ENCODE measurements at places on chromosomes 4 and X. TPM values are rescaled to one million over a fixed set of nuclear protein-coding genes. Genes with fewer than 3 reads are reported as not detected.

DNA sequence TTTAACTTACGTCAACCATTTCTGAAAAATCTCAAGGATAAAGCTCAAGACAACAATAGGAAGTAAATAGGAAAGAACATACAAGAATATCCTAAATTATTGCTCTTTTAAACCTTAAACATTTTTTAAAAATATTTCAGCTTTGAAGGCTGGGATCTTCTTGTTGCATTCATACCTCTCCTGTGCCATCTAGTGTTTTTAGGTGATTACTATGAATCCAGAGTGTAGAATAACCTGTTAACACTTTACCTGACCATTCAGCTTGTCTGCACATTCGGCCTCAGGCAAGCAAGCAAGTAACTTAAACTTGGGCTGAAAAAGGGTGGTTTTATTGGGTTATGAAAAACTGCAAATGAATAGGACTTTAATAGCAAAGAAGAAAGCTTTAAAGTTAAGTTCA lies 507.8 kb upstream of the INTU start:
- H3K4me3 ChIP-seq = no peak overlapping the region
- no peaks in the 10 kb centered on the region for H3K4me1 ChIP-seq
- no peaks in the 10 kb centered on the region for H3K36me3 ChIP-seq
- no peaks in the 10 kb centered on the region for H3K27me3 ChIP-seq

DNA sequence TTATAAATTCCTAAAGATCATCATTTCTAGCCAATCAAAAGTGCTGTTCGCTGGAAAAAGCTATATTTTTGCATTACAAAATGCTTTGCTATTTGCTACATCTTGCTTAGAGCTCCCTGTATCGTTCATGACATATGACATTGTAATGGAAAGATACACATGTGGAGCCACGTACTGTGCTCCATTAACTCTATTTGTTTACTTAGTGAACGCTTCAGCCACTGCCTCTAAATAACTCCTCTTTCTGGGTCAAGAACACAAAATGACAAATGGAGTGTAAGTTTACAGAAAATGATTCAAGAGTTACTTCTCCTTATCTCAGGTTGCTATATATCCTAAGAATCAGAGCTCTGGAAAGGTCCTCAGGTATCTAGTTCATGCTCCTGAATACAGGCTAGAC lies 329.1 kb upstream of the SMIM31 start:
- H3K27me3 ChIP-seq = no peaks in the 10 kb centered on the region
- H3K27ac ChIP-seq = no peak overlapping the region
- no peaks in the 10 kb centered on the region for H3K36me3 ChIP-seq
- DNase-seq = no peak

The TRO gene
- total RNA-seq = 4.0 TPM

DNA sequence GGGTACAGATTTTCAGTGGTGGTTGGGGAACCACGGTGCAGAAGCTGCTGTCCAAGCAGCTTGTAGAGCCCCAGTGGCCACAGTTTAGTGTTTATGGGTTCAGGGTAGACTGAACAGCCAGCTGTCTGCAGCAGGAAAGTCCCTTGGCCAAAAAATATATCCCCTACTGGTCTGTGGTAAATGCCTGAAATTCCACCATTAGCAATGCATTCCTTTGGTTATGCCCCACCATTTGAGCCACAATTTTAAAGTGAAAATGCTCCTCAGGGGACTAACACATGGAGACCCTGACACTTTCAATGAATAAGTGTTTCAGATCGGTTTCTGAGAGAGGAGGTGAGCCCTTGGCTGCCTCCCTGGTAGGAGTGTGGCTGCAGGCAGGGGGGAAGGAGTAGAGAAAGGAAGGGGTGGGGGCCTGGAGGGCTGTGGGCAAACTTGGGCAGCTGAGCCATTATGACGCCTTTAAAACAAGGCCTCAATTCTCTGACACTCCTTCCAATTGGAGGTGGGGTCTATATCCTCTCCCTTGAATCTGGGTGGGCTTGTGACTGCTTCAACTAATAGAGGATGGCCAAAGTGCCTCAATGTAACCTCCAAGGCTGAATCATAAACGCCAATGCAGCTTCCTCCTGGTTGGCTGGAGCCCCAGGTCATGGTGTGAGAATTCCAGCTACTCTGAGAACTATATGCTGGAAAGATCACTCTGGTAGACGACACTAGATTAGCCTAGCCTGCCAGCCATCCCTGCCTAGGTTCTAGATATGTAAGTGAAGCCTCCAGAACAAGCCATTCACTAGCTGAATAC lies 75.8 kb upstream of the ATP6AP2 start:
- H3K27ac ChIP-seq = no peak overlapping the region
- no peaks in the 10 kb centered on the region for H3K4me1 ChIP-seq
- H3K36me3 ChIP-seq = no peaks in the 10 kb centered on the region
- no peak overlapping the region for H3K4me3 ChIP-seq

GRCh38 chrX:49054073-49054762 lies 4.6 kb upstream of the CCDC120 start:
- H3K27ac ChIP-seq = peak overlapping the region; percentile 88
- H3K4me3 ChIP-seq = peak overlapping the region; percentile 76
- H3K36me3 ChIP-seq = no peaks in the 10 kb centered on the region
- no peak for DNase-seq

DNA sequence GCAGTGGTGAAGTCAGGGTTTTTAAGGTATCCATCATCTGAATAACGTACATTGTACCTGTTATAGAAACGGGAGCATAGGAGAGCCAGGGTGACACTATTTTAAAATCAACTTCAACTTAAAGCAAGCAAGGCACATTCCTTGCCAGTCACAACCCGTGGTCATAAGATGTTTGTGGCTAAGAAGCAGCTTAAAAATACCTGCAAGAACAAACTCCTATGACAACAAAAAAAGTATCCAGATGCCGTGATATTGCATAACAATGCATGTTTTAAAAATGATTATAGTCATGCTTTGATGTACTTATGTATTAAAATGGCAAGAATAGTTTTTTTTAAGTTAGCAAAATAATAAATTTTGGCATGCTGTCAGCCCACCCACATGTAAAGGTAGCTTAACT lies 16.5 kb upstream of the SYNPO2 start:
- no peak overlapping the region for H3K4me3 ChIP-seq
- no peak overlapping the region for H3K27ac ChIP-seq
- H3K4me1 ChIP-seq = no peaks in the 10 kb centered on the region
- H3K36me3 ChIP-seq = no peaks in the 10 kb centered on the region
- DNase-seq = no peak

- no peaks in the 10 kb centered on the region for H3K4me1 ChIP-seq
- no peak overlapping the region for H3K27ac ChIP-seq
- no peak overlapping the region for H3K4me3 ChIP-seq
- no peaks in the 10 kb centered on the region for H3K36me3 ChIP-seq
- H3K27me3 ChIP-seq = peaks cover 2% of the 10 kb centered on the region
- DNase-seq = no peak
Observed at GRCh38 chrX:68195561-68195960, 237.7 kb downstream of the OPHN1 start.

DNA sequence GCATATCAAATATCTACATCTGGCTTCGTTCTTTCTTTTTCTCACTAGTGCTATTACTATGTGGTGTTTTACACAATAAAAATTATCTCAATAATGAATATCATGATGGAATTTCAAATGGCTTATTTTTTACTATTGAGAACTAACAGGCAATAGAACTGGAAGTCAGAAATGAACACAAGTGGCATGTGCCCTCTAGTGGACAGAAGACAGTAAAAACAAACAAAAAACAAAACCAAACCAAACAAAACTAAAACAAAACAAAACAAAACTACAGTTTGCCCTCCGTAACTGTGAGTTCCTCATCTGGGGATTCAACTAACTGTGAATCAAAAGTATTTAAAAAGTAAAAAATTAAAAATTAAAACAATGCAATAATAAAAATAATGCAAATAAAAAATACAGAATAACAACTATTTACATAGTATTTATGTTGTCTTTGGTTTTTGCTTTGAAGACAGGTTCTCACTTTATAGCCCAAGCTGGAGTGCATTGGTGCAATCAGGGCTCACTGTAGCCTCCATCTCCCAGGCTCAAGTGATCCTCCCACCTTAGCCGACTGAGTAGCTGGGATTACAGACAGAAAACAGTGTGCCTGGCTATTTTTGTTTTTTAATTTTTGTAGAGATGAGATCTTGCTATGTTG lies 195.6 kb upstream of the TACR3 start:
- H3K4me3 ChIP-seq = no peak overlapping the region
- H3K27me3 ChIP-seq = no peaks in the 10 kb centered on the region
- H3K36me3 ChIP-seq = no peaks in the 10 kb centered on the region
- no peak overlapping the region for H3K27ac ChIP-seq

DNA sequence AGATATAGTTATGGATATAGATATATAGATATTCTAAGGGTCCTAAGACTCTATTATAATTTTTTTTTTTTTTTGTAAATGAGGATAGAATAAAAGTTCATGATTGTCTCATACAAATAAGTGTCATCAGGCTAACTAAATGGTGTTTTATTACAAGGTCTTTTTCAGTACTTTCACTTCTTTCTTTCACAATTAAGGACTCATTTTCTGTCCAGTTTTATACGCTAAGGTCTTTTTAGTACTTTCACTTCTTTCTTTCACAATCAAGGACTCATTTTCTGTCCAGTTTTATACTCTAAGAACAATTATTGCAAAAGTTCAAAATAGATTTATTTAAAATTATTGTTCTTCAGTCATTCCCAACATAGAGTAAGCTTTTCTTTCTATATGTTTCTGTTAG lies 32.7 kb downstream of the RUFY3 start:
- peaks cover 1% of the 10 kb centered on the region for H3K36me3 ChIP-seq
- no peak overlapping the region for H3K4me3 ChIP-seq
- H3K27me3 ChIP-seq = no peaks in the 10 kb centered on the region
- no peak for DNase-seq
- H3K27ac ChIP-seq = no peak overlapping the region

The IL2RG gene
- total RNA-seq = 302 TPM

- no peak overlapping the region for H3K4me3 ChIP-seq
- no peak overlapping the region for H3K27ac ChIP-seq
- H3K36me3 ChIP-seq = no peaks in the 10 kb centered on the region
- no peak for DNase-seq
- peaks cover 14% of the 10 kb centered on the region for H3K27me3 ChIP-seq
Observed at GRCh38 chr4:73864365-73864764, 4.8 kb upstream of the CXCL1 start.

- DNase-seq = peak; percentile 10
- no peak overlapping the region for H3K4me3 ChIP-seq
- H3K27ac ChIP-seq = no peak overlapping the region
- no peaks in the 10 kb centered on the region for H3K4me1 ChIP-seq
- H3K27me3 ChIP-seq = peaks cover 4% of the 10 kb centered on the region
Observed at GRCh38 chr4:155787113-155787710, 28.4 kb downstream of the GUCY1B1 start.

The SULT1B1 gene
- 2.2 TPM for total RNA-seq
